ACHN (cell line): ENCODE measurements at places on chromosomes 1 and 21.

DNA sequence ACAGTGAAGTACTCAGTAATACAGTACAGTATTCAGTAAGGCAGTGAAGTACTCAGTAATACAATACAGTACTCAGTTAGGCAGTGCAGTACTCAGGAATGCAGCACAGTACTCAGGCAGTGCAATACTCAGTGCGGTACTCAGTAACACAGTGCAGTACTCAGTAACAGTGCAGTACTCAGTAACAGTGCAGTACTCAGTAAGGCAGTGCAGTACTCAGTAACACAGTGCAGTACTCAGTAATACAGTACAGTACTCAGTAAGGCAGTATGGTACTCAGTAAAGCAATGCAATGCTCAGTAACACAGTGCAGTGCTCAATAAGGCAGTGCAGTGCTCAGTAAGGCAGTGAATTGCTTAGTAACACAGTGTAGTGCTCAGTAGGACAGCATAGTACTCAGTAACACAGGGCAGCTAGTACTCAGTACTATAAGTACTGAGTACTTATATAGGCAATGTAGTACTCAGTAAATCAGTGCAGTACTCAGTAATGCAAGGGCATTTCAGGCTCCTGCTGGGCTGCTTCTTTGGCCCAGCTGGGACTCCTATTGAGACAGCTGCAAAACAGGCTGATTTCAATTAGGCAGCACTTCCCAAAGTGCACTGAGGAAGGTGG, 411.3 kb downstream of the DISC1 start:
- no peak for DNase-seq

- no peak for DNase-seq
Observed at GRCh38 chr1:113686891-113687618, 72.2 kb downstream of the PHTF1 start.

GRCh38 chr1:60562740-60563139, 489.2 kb upstream of the C1orf87 start:
- no peak for DNase-seq

- DNase-seq: peak; percentile 1
Observed at GRCh38 chr1:30315185-30315960, 408.0 kb downstream of the MATN1 start.

- DNase-seq: no peak
Observed at GRCh38 chr1:101440485-101440884, 203.7 kb downstream of the S1PR1 start.

DNA sequence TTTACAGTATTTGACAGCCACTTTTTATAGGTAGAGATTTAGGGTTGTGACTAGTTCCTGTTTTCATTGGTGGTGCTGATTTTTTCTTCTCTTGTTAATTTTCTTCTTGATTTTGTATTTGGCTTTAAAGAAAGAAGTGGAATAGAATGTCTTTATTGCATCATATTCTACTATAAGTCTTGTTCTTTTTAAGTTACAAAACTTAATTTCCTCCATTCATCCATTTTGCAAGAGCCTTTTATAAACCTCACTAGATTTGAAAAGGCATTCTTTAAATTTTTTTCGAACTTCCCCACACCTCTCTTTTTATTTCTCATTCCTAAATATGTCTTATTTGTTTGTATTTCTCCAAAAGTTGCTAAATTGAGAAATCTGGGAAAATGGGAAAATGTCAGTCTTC, 1368.6 kb upstream of the ADGRL4 start:
- DNase-seq: no peak

DNA sequence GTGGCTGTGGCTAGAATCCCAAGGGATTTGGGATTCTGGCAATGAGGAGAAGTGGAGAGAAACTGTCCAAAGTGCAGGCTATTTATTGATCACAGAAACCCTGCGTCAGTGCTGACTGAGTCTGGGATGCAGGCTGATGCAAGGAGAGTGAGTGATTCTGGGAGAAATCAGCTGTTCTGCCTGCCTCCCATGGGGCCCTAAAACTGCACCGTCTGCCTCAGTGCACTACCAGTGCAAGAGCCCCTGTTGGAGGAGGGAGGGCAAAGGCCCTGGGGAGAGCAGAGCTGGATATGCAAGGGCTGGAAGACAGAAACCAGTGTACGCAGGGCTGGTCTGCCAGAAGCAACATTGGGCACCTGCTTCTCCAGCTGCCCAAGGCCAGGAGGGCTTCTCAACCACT, 42.6 kb downstream of the C1orf198 start:
- no peak for DNase-seq
